Uterus (tissue), 4 donors: ENCODE measurements at places on chromosomes 6 and 20.

DNA sequence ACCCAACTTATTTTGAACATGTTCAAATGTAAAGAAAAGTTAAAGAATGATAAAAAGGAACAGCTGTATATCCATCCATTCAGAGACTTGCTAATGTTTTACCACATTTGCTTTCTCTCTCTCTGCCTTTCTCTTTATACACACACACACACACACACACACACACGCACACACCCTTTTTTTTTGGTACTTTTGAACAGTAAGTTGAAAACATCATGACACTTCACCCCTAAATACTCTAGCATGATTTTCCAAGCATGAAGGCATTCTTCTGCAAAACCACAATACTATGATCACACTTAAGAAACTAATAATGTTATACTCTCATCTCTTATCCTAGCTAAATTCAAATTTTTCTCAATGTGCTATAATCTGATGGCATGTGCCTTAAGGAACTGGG lies 192.3 kb downstream of the UTRN start:
- no peak for DNase-seq

GRCh38 chr20:37537505-37537904 lies 9.8 kb upstream of the BLCAP start:
- DNase-seq: no peak

- no peak for DNase-seq
Observed at GRCh38 chr20:41098703-41099250, 38.6 kb upstream of the PLCG1 start.

- DNase-seq: no peak
Observed at GRCh38 chr6:28137505-28137981, 4.1 kb upstream of the ZKSCAN8 start.
